Stimulated activated CD8-positive, alpha-beta memory T cell treated with anti-CD3 and anti-CD28 coated beads, Interleukin-7, amount 100 ng/mL, for 1 hour (primary cell): ENCODE measurements at places on chromosomes 5 and 9.

DNA sequence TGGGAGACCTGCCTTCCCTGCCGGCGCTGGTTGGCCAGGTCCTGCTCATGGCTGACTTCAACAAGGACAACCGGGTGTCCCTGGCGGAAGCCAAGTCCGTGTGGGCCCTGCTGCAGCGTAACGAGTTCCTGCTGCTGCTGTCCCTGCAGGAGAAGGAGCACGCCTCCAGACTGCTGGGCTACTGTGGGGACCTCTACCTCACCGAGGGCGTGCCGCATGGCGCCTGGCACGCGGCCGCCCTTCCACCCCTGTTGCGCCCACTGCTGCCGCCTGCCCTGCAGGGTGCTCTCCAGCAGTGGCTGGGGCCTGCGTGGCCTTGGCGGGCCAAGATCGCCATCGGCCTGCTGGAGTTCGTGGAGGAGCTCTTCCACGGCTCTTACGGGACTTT is 10.6 kb downstream of the DIPK1B start:
- no peak for DNase-seq

DNA sequence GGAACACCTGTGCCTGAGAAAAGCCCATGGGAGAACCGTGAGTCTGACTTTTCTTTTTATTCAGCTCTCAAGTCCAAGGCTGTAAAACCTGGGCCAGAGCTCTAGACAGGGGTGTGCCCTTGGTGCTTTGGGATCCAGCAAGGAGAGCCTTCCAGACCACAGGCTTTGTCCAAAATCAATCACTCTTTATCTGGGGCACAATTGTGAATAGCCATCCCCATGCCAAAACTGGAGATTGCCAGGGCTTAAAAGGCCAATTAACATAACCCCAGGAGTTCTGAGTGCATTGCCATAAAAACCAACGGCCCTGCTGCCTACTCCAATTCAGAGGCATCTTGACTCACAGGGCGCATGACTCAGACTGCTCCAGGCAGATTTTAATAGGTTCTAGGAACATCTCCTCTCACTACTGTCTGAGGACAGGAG is 391.8 kb downstream of the ARHGEF28 start:
- no peak for DNase-seq

DNA sequence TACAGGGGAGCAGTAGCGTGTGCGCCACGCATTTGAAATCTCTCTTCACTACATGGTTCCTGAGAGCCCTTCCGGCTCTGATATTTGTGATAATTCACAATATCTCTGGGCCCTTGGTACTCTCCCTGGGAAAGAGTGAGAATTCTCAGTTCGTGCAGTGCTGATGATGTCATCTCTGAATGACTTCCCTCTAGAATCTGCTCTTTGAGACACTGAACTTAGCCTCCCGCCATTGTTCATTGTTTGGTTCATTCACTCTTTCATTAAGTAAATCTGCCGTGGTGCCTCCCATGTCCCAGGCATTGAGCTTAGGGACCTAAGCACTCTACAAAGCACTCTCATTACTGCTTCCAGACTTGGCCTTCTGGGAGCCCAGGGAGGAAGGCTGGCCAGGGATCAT is 94.0 kb downstream of the PPARGC1B start:
- DNase-seq, result no peak

DNA sequence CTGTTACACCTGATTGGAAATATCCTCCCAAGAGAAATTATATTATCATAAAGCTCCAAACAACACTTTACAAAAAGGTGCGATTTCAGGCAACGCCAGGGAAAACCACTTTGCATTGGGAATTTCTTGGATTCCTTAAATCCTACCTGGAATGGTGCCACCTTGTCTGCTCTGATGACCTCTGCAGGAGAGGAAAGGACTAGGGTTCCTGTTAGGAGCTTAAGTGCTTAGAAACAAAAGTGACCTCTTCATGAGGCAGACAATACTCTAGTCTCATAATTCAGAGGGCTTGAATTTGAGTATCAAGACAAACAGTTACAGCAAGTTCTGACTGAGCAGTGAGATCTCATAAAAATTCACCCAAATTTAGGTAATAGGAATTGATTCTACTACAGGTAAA is 33.9 kb upstream of the GLIS3 start:
- DNase-seq, result no peak

GRCh38 chr5:56415356-56415765 is 182.2 kb upstream of the ANKRD55 start:
- DNase-seq, result no peak
